Esophagus muscularis mucosa (tissue), 4 donors: ENCODE measurements at places on chromosomes 6 and 20. TPM values are rescaled to one million over a fixed set of nuclear protein-coding genes. Genes with fewer than 3 reads are reported as not detected.

The PKIB gene
- 2.2 TPM for total RNA-seq

The GPX5 gene
- not detected for total RNA-seq

The C6orf52 gene
- not detected for total RNA-seq

The ERVFRD-1 gene
- total RNA-seq, result 0.13 TPM

DNA sequence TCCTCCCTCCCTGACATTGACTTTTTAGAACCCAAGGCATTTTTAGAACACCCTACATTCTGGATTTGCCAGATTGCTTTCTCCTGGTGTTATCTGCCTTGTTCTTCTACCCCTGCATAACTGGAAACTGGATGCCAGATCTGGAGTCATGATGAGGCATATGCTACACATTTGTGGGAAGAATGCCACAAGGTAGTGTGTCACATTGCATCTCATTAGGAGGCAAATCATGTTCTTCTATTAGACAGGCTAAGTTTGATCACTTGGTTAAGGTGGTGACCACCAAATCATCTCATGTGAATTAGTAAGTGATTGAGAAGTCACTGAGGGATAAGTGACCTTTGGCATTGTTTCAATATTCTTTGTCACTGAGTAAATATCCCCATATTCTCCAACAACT is 12.9 kb upstream of the NKX2-2 start:
- peaks cover 4% of the 10 kb centered on the region for H3K27me3 ChIP-seq
- H3K4me1 ChIP-seq, result peaks cover 18% of the 10 kb centered on the region
- H3K27ac ChIP-seq, result no peak overlapping the region
- no peaks in the 10 kb centered on the region for H3K36me3 ChIP-seq
- no peak overlapping the region for H3K4me3 ChIP-seq

- no peaks in the 10 kb centered on the region for H3K27me3 ChIP-seq
- no peak for DNase-seq
- H3K4me1 ChIP-seq, result no peaks in the 10 kb centered on the region
- H3K27ac ChIP-seq, result no peak overlapping the region
- no peak overlapping the region for H3K4me3 ChIP-seq
These were observed 22.6 kb upstream of the ASF1A start for GRCh38 chr6:118871331-118871730.

GRCh38 chr6:39077882-39078594 is 29.5 kb downstream of the GLP1R start:
- no peaks in the 10 kb centered on the region for H3K4me1 ChIP-seq
- H3K27ac ChIP-seq, result no peak overlapping the region
- H3K27me3 ChIP-seq, result no peaks in the 10 kb centered on the region
- DNase-seq, result no peak
- H3K36me3 ChIP-seq, result no peaks in the 10 kb centered on the region
- no peak overlapping the region for H3K4me3 ChIP-seq

DNA sequence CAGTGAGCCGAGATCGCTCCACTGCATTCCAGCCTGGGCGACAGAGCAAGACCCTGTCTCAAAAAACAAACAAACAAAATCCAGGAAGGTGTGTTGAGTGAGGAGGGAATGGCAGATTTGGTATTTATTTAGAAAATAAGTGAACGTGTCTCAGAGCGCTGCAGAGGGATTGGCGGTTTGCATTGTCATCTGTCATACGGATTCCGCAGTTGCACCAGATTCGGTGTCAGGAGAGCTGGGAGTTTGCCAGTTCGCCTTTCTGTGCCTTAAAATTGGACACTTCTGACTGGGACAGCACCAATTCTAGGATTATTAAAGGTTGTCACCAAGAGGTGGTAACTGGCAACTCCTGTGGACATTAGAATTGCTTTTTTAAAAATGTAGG is 912 bp downstream of the SNRNP48 start:
- H3K36me3 ChIP-seq, result peaks cover 21% of the 10 kb centered on the region
- H3K27me3 ChIP-seq, result no peaks in the 10 kb centered on the region
- H3K4me1 ChIP-seq, result peaks cover 21% of the 10 kb centered on the region
- peak overlapping the region; percentile 75 for H3K27ac ChIP-seq
- peak overlapping the region; percentile 94 for H3K4me3 ChIP-seq

DNA sequence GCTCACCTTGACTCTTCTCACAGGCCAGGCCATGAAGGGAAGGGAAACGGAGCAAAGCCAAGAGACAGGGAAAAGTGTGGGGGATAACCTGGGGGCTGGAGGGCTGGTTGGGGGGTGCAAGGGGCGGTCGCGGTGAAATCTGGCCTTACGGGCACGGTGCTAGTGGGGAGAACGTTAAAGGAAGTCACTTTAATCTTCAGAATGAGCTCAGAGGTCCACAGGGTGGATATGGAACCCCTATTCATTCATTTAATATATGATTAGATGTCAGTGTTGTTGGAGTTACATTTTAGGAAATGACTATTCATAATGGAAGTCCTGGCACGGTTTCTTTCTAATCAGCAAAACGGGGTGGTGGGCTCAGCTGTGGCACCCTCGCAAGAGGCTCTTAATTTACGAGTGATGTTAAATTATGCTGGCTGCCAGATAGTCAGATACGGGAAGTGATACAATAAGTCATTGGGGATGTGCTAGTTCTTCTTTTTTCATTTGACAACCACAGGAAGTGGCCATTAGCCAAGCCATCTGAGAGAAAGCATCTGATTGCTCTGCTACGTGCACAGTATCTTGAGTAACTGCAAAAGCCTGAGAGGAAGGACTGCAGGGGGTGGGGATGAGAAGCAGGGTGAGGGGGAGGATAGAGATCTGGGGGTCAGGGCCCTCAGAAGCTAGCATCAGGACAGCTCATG is 253.0 kb downstream of the QKI start:
- no peak for DNase-seq
- H3K4me1 ChIP-seq, result peaks cover 10% of the 10 kb centered on the region
- H3K36me3 ChIP-seq, result no peaks in the 10 kb centered on the region
- no peak overlapping the region for H3K4me3 ChIP-seq
- no peaks in the 10 kb centered on the region for H3K27me3 ChIP-seq
- H3K27ac ChIP-seq, result no peak overlapping the region

GRCh38 chr20:45701104-45701503 is 734 bp upstream of the WFDC13 start:
- no peaks in the 10 kb centered on the region for H3K4me1 ChIP-seq
- no peak overlapping the region for H3K4me3 ChIP-seq
- no peaks in the 10 kb centered on the region for H3K36me3 ChIP-seq
- peak; percentile 77 for DNase-seq
- no peaks in the 10 kb centered on the region for H3K27me3 ChIP-seq

DNA sequence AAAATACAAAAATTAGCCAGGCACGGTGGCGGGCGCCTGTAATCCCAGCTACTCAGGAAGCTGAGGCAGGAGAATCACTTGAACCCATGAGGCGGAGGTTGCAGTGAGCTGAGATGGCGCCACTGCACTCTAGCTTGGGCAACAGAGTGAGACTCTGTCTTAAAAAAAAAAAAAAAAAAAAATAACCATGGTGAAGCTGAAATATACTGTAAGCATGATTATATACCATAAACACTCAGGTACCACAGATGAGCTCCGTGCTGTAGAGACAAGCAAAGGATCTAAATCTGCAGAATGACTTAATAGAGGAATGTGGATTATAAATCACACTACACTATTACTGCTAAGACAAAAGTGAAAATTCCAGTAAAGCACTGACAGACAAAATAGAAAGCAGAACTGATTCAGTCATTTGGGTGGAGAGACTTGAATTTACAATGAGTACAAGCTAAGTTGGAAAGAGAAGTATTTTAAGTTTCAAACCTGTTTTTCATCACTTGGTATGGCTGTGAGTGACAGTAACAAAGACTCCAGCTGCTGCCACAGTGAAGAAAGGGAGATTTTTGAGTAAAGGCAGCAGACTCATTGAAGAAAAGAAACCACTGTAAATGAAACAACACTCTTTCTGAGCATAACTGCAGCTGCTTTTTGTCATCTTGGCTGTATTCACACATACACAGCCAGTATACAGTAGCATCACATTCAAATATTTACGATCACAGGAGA is 322.1 kb downstream of the RNGTT start:
- no peak overlapping the region for H3K4me3 ChIP-seq
- no peak for DNase-seq
- no peaks in the 10 kb centered on the region for H3K36me3 ChIP-seq
- no peak overlapping the region for H3K27ac ChIP-seq

DNA sequence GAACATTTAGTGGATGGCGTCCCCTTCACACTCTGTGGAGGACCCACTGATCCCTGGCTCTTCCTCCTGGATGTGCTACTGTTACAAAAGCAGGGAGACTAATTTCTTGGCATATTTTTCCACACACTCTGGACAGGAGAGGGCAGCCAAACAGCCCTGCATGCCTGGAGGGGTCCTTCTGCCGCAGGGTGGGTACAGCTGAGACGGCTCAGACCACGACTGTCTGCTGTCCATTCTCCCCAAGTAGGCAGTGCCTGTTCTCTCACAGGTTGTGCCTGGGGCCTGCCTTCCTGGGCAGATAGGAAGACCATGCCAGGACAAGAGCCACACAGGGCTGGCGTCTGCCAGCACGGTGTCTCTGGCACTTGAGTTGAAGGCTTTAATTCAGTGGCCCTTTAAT is 260.1 kb downstream of the FOXC1 start:
- peaks cover 10% of the 10 kb centered on the region for H3K4me1 ChIP-seq
- no peaks in the 10 kb centered on the region for H3K27me3 ChIP-seq
- no peak overlapping the region for H3K4me3 ChIP-seq
- no peak for DNase-seq

GRCh38 chr6:132715204-132715603 is 1.3 kb upstream of the VNN1 start:
- no peaks in the 10 kb centered on the region for H3K4me1 ChIP-seq

- H3K36me3 ChIP-seq, result no peaks in the 10 kb centered on the region
- DNase-seq, result no peak
- H3K4me1 ChIP-seq, result no peaks in the 10 kb centered on the region
- no peak overlapping the region for H3K4me3 ChIP-seq
These were observed 224.2 kb upstream of the SSTR4 start for GRCh38 chr20:22810626-22811569.
